ENCODE measurements at places on chromosomes 13 and 19.

DNA sequence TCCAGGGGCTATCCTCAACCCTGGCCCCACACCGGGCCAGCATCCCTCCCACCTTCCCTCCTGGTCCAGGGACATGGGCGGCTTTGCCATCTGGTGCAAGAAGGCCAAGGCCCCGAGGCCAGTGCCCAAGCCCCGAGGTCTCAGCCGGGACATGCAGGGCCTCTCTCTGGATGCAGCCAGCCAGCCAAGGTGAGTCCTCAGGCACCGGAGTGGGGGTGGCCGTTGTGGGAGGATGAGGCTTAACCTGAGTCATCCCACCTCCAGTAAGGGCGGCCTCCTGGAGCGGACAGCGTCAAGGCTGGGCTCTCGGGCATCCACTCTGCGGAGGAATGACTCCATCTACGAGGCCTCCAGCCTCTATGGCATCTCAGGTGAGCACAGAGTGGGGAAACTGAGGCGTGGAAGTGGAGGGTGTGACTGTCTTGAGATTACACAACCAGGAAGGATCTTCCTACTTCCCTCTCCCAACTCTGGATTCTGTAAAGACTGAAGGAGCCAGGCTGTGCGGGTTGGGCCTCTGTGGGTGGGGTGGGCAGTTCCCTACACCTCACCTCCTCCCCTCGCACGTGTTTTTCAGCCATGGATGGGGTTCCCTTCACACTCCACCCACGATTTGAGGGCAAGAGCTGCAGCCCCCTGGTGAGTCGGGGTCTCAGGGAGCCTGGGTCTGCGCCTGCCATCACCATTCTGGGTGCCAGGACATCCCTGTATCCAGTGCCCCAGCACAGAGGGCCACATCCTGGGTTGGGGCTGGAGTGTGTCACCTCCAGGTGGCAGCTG, 3.8 kb downstream of the MVB12A start:
- no peak for DNase-seq

DNA sequence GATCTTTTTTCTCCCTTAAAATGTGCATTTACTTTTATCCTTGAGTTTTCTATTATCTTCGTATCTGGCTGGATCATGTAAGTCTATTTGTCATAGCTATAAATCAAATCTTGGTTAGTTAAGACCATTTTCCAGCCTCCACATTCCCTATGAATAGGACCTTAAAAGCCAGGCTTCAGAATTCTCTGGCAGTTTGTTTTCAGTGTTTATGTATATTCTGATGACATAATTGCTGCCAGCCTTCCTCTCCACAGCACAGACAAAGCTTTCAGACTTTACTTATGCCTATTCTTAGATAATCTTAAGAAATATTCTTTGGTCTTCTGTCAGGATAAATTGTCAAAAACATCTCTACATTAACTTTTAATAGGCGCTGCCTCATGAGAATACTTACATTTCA, 870.8 kb upstream of the SPRY2 start:
- DNase-seq = no peak

- DNase-seq = no peak
Measured at GRCh38 chr13:112669881-112670499, 19.8 kb upstream of the ATP11A start.

DNA sequence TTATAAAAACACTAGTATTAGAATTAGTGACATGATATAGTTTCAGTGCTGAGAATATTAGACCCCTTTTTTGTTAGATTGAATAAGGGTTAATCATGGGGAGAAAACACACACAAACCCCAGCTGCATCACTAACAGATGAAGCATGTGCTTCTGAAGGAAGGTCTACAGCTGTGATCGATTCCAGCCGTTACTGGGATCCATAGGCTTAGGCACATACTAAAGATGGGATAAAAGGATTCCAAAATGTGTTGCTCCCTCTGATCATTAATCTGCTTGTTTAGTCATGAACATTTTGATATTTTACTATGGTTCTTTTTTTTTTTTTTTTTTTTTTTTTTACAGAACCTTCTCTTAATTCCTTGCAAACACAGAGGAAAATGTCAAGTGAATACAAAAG, 1591.3 kb downstream of the EFNB2 start:
- DNase-seq = no peak

- DNase-seq = peak; percentile 58
Measured at GRCh38 chr13:41061914-41062837, 867 bp downstream of the WBP4 start.

GRCh38 chr13:89577301-89577700, 1770.2 kb upstream of the MIR17HG start:
- DNase-seq = no peak

DNA sequence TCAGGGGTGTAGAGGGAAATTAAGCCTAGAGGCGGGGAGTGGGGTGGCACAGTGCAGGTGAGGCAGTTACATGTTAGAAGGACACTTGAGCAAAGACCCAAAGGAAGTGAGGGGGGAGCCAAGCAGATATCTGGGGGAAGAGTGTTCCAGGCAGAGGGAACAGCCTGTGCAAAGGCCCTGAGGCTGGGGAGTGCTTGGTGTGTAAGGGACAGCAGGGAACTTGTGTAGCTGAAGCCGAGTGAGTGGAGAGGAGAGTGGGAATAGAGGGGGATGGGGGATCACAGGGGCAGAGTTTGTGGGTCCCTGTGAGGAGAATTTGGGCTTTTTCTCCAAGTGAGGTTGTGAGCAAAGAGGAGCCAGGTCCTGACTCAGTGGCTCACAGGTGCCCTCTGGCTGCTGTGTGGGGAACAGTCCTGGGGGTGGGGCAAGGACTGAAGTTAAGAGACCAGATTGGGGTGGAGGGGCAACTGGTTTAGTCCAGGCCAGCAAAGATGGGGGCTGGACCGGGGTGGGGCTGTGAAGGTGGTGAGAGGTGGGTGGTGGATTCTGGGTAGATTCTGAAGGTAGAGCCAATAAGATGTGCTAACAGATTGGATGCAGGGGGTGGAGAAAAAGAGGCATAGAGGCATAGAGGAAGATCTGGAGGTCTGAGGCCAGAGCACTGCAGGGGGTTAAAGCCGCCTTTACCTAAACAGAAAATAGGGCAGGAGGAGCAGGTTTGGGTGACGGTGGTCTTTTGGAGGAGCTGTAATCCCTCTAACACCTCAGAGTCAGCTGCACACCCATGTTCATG, 75.3 kb downstream of the CACNA1A start:
- DNase-seq = peak; percentile 49

DNA sequence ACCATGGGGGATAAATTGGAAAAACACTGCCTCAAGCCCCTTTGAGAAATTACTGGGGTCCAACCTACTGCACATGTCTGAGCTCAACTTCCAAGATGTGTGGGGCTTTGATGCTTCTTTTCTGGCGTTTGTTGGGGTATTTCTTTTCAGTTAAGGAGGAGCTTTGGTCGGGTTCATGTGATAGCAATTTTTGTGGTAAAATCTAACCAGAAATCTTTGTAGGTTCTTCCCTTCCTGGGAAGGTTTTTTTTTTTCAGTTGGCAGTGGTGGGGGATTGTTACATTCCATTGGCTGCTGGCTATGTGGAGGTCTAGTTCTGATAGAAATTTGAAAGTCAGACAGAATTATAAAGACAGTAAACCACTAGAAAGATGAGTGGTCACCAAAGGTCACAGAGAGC, 327.8 kb downstream of the ATP8A2 start:
- DNase-seq = no peak

GRCh38 chr19:46715620-46715974, 1.3 kb downstream of the PRKD2 start:
- DNase-seq = no peak

GRCh38 chr13:41136396-41137031, 3.9 kb upstream of the KBTBD6 start:
- no peak for DNase-seq

DNA sequence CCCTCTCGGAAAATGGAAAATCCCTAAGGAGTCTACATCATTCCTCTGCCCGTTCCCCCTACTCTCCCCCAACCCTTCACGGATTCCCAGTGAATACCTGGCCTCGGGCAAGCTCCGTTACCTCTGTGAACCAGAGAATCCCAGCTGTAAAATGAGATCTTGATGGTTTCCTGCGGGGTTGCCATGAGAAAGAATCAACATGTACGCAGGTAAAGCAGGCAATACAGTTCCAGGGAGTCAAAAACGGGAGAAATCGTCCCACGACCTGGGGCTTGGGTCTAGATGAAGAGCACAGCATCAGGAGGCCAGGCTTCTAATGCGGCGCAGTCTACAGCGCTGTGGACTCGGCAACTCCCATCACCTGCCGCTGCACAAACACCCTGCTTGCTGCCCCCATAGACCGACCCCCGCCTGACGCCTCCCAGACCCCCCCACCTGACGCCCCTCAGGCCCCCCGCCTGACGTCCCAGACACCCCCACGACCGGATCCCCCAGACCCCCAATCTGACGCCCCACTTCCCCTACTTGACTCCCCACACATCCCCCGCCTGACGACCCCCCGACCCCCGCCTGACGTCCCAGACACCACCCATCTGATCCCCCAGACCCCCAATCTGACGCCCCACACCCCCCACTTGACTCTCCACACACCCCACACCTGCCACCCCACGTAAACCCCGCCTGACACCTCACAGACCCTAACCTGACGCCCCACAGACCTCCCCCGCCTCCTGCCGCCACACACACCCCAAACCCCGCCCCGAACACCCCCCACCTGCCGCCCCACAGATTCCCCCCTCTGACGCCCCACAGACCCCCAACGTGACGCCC, 680 bp downstream of the LIG4 start:
- no peak for DNase-seq

DNA sequence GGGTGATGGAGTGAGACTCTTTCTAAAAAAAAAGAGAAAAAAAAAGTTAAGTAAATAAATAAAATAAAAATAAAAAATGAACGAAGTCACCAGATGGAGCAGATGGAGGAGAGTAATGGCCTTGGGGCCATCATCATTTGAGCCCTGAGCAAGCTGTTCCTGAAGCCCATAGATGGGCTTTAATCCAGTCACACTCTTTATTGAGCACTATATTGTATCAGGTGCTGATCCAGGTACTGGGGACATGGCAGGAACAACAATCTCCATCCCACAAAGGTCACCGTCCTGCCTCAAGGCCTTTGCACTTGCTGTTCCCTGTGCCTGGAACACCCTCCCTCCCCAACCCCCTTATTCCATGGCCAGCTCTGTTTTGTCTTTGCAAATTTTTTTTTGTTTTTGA, 3.9 kb upstream of the ADAMTS10 start:
- no peak for DNase-seq

- peak; percentile 4 for DNase-seq
Measured at GRCh38 chr19:16373532-16373931, 48.9 kb downstream of the KLF2 start.

DNA sequence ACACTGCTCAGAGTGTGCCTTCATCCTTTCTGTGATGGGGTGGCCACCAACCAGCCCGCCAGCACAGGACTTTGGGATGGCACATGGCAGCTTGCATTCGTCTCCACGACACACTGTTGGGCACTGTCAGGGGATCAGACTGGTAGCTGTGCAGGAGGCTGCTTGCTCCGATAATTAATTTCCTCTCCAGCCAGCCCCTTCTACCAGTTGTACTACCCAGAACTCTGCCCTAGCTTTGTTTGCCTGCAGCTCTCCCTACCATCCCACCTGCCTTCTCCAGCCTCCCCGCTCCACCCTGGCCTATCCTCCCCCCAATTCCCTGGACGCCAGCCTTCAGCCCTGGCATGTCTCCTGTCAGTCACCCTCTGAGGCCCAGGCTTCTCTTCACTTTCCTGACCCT, 228.3 kb downstream of the TSHZ3 start:
- no peak for DNase-seq

GRCh38 chr19:33504058-33504444, 17.5 kb downstream of the PEPD start:
- no peak for DNase-seq

Data from fibroblast of skin of abdomen (primary cell).